ENCODE measurements at places on chromosomes 2 and 18. TPM values are rescaled to one million over a fixed set of nuclear protein-coding genes. Genes with fewer than 3 reads are reported as not detected.

Gene UGT1A9
- polyA plus RNA-seq, result not detected

Gene EIF5B
- 115 TPM for polyA plus RNA-seq

Gene CIB4
- polyA plus RNA-seq, result not detected

Gene EFHD1
- 26.8 TPM for polyA plus RNA-seq

Gene CPO
- polyA plus RNA-seq, result 0.10 TPM

Gene RNASEH1
- 12.8 TPM for polyA plus RNA-seq

Gene AKAIN1
- polyA plus RNA-seq, result not detected

Gene IL1RL2
- polyA plus RNA-seq, result not detected

Gene KCNIP3
- polyA plus RNA-seq, result 2.7 TPM

Gene NDUFS1
- 97.0 TPM for polyA plus RNA-seq

Gene SCN3A
- polyA plus RNA-seq, result 1.1 TPM

All from heart left ventricle (tissue), 16 donors.